Fibroblast of the aortic adventitia (primary cell): ENCODE measurements at places on chromosomes 3 and 15. TPM values are rescaled to one million over a fixed set of nuclear protein-coding genes. Genes with fewer than 3 reads are reported as not detected.

DNA sequence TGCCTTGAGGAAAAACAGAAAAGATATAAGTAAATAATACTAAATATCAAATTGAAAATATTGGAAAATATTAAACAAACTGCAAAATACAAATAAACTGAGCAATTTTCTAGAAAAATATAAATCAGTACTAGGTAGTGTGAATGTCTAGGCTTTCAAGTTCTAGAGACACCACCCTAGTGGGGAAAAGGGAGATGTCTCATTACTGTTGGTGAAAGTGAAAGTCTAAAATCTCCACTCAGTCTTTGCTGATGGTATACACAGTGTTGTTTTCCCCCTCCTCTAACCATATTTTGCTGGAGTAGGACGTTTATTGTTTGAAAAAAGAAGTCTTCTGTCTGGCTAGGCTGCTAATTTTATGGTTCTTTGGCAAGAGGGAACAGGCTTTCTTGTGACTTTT, 1368.9 kb downstream of the OTOL1 start:
- DNase-seq: no peak

Gene ARGFX
- not detected in 2 replicates for total RNA-seq

Gene FBXO40
- total RNA-seq: under 0.01 TPM in 1 of 2 replicates, not detected in the other

DNA sequence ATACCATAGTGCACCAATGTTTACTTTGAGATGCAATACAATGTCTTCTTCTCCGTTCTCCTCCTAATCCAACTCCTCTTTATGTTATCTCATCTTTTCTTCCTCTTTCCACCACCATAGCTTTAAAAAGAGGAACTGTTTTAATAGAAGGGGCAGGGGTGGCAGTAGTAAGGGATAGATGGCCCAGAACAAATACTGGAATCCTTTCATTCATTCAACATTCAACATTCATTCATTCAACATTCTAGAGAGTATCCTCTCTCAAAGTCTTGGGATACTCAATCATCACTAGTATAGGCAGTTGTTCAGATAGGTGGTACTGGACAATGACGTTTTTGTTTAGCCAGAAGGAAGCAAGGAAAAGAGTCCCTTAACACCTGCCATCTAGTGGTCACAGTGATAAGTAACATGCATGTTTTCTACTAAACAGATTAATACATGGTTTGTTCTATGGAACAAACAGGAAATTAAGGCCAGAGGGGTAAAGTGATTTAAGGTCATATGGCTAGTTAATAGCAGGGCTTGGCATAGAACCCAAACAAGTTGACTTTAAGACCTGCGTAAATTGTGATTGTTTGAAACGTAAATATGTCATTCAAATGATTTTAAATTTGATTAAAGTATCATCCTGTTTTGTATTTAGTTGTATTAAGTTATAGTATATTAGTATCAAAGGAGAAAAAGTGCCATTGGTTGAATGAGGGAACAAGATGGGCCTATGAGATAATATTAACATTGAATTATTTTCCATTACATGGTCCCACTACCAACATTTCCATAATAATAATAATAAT, 26.9 kb upstream of the EHHADH start:
- peak; percentile 72 for DNase-seq

Gene DPPA4
- not detected in 2 replicates for total RNA-seq

GRCh38 chr3:17941152-17941551, 198.7 kb upstream of the TBC1D5 start:
- no peak for DNase-seq

DNA sequence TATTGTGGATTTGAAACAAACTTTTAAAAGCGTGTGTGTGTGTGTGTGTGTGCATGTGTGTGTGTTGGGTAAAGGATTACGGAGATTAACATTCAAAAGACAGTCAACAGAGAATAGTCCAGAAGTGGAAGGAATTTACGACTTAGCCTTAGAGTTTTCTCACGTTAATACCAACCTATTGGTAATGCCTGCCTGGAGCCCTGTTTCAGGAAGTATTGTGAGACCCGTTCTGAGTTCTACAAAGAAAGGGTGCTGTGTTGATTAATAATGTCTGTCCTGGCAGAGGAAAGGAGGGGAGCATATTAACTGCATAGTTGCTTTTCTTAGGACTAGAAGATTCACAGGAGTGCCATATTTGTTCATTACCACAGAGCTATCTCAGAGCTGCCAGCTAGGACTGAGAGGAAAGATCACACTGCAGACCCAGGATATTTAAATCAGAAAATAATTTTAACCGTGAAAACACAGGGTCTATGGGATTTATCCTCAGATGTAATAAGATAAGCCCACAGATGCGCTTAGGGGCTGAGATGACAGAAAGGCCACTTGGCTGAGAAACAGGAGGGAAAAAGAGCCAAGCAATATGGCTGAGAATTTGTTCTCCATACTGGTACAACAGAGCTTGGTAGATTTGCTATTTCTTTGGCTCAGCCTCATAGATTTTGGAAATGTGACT, 40.5 kb upstream of the FRMD4B start:
- no peak for DNase-seq

DNA sequence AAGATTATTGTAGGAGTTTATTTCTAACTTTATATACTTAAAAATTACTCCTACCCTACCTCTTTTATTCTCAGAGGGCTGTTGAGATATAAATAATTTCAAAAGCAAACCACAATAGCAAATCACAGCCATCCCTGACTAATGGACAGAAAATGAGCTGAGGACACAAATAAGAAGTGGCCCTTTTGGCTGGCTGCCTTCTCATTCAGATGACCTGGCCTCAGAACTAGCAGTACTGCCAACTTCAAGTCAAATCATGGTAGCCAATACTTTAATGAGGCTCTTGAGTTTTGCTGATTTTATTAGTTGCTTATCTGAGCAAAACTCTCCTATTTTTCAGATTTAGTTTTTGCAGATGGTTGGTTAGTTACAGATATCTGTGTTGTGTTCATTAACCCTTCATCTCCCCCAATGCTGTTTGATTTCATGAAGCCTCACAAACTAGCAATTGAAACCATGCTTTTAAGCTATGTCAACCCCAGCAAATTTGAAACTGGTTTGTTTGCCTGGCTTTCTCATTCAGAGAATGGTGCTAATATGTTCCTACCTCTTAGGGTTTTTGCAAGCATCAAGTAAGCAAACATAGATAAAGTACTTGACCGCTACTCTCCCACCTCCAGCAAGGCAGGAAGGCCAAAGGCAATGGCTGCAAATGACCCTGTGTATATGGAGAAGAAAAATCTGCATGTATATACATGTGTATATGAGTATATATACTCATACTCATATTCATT, 73.4 kb upstream of the HACD2 start:
- DNase-seq: peak; percentile 92

DNA sequence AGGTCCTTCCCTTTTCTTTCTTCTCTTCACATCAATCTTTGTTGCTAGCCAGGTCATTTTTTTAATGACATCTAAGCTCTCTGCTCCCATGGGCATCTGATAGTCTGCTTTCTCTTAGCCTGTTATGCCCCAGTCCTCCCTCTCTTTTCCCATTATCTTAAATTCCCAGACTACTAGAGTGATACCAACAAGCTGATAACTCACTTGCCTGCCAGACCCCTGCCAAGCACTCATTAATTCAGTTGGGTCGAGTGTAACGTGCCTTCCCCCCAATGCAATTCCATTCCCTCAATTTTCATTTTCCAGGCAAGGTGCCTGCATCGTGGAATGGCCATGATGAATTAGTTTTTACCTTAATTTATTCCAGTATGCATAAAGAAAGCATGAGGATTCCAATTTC, 450.8 kb upstream of the ADAMTS9 start:
- no peak for DNase-seq

GRCh38 chr3:50100956-50101845, 12.5 kb downstream of the RBM5 start:
- peak; percentile 70 for DNase-seq

- peak; percentile 13 for DNase-seq
Observed at GRCh38 chr15:78225783-78226541, 8.4 kb downstream of the ACSBG1 start.

- peak; percentile 29 for DNase-seq
Observed at GRCh38 chr15:80512726-80513660, 108.8 kb downstream of the ARNT2 start.

DNA sequence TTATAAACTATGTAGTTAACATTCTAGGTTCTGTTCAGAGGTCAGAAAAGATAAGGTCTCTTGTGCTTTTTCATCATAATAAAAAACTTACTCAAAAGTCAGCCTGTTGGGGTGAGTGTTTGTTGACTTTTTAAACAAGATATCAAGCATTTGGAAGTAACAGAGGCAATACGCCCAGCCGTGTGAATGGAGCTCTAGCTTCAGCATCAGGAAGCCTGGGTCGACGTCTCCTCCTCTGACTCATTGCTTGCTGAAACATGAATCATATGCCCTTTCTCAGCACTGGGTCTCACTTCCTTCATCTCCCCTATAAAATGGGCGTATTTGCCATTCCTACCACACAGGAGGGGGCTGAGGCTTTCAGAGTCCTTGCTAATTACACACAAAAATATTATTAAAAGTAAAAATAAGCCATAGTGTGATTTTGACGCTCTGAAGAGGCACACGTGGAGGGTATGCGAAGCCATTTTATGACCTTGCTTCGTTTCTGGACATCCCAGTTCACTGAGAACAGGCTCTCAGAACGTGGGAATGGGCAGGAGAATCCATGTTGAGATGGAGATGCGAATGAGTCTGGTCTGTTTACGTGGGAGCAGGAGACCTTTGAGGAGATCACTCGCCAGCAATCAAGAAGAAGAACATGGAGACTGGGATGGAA, 220.8 kb upstream of the TPRG1 start:
- DNase-seq: peak; percentile 99
